ENCODE measurements at places on chromosomes 12 and 14.
A peak's percentile ranks its signal among the peaks of the same experiment; 100 is the strongest.

- no peak for DNase-seq
Observed at GRCh38 chr12:2429032-2429431, 365.7 kb upstream of the FKBP4 start.

GRCh38 chr12:39619316-39619659 lies 315 bp downstream of the ABCD2 start:
- DNase-seq: no peak

GRCh38 chr12:15234508-15234907 lies 13.3 kb upstream of the RERG start:
- DNase-seq: no peak

GRCh38 chr14:79466938-79467527 lies 744.3 kb downstream of the DIO2 start:
- no peak for DNase-seq

DNA sequence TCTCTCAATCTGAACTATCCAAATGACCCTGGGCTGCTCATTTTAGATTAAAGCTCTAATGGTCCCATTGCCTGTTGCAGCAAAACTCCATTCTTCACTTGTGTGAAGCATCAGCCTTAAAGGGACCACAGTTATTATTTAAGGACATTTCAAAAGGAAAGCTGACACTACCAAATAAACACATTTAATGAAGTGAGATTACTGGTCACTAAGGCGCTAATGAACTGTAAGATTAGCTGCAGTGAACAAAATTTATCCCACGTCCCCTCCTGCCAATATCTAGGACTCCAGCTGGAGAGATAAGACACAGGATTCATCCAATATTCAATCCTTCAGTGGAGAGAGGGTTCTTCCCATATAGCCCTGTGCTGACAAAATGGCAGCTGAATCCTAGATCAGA lies 1029.2 kb upstream of the SEL1L start:
- DNase-seq: no peak

DNA sequence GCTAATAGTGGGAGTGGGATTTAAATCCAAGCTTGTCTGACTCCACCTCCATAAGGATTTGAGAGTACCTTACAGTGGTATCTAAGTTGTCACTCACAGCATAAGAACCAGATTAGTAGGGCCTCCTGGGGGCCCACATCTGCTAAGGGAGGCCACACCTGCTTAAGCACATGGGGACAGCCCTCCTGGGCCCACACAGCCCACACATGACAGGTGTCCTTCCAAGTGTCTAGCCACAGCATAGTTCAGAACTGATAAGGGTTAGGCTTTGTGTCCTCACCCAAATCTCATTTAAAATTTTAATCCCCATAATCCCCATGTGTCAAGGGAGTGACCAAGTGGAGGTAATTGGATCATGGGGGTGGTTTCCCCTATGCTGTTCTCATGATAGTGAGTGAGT lies 186.0 kb upstream of the HMGA2 start:
- DNase-seq: no peak

GRCh38 chr12:131040491-131040890 lies 86.8 kb downstream of the ADGRD1 start:
- DNase-seq: no peak

GRCh38 chr12:58252914-58253313 lies 311.5 kb downstream of the ATP23 start:
- DNase-seq: no peak

- DNase-seq: peak; percentile 57
Observed at GRCh38 chr12:121803861-121804416, at the start of gene SETD1B. Gene SETD1B, plus strand, starts transcription at chr12:121804009. Its CDS starts 729 bp downstream, at chr12:121804738.

DNA sequence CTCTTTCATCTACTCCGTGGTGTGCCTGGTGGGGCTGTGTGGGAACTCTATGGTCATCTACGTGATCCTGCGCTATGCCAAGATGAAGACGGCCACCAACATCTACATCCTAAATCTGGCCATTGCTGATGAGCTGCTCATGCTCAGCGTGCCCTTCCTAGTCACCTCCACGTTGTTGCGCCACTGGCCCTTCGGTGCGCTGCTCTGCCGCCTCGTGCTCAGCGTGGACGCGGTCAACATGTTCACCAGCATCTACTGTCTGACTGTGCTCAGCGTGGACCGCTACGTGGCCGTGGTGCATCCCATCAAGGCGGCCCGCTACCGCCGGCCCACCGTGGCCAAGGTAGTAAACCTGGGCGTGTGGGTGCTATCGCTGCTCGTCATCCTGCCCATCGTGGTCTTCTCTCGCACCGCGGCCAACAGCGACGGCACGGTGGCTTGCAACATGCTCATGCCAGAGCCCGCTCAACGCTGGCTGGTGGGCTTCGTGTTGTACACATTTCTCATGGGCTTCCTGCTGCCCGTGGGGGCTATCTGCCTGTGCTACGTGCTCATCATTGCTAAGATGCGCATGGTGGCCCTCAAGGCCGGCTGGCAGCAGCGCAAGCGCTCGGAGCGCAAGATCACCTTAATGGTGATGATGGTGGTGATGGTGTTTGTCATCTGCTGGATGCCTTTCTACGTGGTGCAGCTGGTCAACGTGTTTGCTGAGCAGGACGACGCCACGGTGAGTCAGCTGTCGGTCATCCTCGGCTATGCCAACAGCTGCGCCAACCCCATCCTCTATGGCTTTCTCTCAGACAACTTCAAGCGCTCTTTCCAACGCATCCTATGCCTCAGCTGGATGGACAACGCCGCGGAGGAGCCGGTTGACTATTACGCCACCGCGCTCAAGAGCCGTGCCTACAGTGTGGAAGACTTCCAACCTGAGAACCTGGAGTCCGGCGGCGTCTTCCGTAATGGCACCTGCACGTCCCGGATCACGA lies 2.2 kb downstream of the SSTR1 start:
- DNase-seq: no peak

DNA sequence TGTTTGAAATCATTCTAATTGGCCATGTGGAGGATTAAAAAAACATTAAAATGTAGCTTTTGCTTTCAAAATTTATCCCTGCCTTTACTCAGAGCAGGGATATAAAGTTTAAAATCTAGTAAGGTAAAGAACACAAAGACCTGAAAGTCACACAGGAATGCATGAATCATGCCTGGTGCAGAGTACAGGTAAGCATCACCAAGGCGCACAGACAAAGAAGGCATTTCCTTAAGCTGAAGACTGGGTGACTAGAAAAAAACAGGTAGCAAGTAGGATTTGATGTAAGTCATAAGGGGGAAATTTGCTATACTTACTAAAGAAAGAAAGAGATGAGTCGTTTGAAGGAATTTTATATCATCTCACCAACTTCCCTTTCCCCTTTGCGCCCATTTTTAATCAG lies 405.6 kb downstream of the GXYLT1 start:
- no peak for DNase-seq

DNA sequence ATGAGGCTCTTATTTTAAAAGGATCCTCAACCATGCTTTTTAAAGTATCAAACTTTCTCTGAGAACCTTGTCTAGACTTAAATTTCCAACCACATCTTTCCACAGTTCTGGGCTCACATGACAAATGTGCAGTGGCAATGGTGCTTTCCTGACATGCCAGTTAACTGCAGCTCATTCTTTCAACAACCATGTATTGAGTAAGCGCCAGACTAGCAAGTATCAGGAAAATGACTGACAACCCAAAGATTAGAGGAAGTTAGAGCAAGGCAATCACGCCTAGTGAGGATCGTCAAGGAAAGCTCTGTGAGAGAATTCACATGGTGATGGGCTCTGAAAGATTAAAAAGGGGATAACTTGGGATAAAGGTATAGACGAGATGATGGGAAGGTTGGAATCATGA lies 35.8 kb downstream of the FLVCR2 start:
- DNase-seq: no peak

DNA sequence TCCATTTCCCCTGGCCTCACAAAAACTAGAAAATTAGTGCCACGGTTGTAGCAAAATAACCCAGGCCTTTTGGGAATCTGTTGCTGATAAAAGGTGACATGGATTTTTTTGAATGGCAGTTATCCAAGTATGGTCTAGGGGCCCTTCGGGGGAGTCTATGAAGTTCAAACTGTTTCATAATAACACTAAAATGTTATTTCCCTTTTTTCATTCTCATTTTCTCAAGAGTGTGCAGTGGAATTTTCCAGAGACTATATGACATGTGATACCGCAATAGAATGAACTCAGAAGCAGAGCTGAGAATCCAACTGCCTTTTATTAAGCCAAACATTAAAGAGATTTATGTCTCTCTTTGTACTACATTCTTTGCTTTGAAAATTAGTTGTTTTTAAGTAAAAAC lies 26.9 kb downstream of the GSTZ1 start:
- DNase-seq: no peak

GRCh38 chr14:28077021-28077420 lies 689.6 kb upstream of the FOXG1 start:
- DNase-seq: no peak

DNA sequence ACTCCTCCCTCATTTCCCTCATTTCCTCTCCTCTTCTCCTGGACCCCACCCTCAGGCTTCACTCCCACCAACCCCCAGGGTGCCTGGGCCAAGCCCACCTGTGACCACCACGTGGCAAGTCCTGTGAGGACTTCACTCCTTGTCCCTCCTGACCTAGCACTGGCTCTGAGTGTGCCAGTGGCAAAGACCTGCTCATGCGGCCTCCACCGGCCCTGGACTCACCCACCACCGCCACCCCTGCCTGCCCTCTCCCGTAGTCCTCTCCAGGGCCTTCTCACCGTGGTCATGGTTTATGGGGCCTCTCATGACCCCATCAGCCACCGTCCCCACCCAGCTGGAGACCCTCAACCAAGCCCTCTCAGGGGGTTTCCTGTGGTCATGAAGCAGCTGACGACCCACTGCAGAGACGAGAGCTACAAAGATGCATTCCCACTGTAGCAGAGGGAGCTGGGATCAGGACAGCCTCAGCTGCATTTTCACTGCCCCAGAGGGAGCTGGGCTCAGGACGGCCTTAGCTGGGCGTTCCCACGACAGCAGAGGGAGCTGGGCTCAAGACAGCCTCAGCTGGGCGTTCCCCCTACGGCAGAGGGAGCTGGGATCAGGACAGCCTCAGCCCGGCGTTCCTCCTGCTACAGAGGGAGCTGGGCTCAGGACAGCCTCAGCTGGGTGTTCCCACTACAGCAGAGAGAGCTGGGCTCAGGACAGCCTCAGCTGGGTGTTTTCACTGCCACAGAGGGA lies 3.2 kb upstream of the C14orf180 start:
- DNase-seq: no peak

DNA sequence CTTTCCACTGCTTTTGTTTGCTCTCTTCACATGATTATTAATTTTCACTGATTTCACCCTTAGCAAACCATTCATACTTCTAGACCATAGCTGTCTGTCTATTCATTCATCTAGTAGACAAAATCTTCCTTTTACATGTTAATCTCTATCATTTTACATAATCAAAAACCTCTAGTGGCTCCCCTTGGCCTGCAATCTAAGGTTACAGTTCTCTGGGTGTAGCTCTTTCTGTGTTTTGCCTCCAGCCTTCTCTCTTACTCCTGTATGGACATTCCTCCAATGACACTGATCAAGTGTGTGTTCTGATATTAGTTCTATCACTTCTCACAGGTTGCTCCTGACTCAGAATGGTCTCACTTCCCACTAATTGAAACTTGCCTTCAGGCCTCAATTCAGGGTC lies 56.4 kb downstream of the PRKCH start:
- DNase-seq: no peak

GRCh38 chr14:37091651-37092050 lies 80.8 kb downstream of the SLC25A21 start:
- no peak for DNase-seq

DNA sequence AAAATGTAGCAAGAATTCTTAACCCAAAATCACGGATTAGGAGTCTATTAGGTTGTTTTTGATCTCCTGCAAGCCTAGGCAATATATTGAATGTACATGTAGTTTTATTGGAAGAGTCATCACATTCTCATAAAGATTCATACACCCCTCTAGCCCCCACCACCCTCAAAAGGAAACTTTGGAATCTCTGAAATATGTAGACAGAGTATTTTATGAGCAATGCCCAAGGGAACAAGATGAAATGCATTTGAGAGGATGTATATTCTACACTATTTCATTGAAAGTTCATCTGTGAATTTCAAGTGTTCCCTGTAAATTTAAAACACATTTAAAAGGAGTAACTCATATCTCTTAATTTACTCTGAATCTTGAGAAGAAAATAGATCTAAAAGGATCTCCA lies 103.7 kb downstream of the SYT1 start:
- no peak for DNase-seq

DNA sequence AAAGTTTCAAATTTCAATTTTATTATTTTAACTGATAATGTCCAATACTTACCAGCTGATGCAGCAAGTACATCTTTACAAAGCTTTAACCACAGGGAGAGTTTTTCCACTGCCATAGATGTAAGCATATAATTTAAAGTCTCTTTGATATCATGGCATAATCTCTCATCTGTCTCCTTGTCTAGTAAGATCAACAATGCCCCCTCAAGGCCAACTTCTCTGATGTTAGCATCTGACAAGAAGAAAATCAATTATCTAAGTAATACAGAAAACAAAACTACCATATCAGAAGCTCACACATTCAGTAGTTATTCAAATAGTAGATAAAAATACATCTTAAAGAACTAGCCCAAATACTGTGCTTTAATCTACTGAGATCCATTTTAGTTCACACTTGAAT lies 94.2 kb downstream of the HEATR5A start:
- no peak for DNase-seq

DNA sequence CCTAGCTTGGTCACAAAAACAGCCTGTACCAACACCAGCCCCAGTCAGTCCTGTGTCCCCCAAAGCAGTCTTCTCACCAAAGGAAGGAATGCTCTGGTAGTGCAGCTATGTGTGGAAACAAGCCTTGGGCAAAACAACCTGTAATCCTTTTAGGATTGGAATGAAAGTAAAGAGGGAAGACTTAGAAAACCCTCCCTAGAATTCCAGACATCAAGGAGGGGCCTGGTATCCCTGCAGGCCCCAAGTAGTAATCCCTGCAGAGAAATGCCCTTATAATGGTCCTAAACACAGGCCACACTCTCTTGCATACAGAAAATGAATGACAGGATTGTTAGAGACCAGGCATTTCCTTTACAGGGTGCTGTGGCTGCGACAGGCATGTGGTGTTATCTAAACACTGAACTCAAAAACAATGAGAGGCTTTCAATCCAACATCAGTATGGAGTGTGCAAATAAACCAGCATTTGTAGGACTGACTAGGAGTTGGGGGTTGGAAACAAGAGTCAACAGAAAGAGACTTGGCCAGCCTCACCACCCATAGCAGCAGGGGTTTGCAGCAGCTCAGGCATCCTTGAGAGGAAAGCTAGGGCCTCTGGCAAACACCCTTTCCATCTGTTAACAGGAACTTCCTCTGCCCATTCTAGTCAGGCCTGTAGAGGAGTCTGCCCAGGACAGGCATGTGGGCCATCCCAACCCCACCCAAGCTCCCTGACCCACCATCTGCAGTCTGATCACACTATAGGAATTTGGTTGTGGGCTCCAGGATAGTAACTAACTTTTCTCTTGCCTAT lies 59.1 kb downstream of the DCAF5 start:
- DNase-seq: no peak

DNA sequence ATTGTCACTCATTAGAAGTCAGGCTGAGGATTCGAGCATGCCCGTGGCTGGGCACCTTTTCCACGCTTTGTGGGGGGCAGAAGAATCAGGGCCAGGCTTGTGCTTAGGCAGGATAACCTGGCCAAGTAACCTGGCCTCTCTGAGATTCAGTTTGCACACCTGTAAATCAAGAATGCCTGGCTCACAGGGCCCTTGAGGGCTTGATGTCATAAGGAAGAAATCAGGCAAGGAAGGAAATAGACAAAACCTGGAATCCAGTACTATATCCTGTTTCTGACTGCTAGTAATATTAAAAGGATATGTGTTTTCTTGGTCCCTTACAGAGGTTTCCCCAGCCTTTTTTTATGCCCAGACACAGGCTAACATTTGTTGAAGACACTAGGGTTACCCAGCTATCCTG lies 91.9 kb downstream of the SAMD4A start:
- no peak for DNase-seq

GRCh38 chr12:56530390-56531055 lies 8.9 kb downstream of the RBMS2 start:
- no peak for DNase-seq

GRCh38 chr14:104423701-104424405 lies 155.7 kb upstream of the C14orf180 start:
- DNase-seq: no peak

Measured in GM06990 (cell line).